ENCODE measurements at places on chromosomes 16 and 17.
A peak's percentile ranks its signal among the peaks of the same experiment; 100 is the strongest.

DNA sequence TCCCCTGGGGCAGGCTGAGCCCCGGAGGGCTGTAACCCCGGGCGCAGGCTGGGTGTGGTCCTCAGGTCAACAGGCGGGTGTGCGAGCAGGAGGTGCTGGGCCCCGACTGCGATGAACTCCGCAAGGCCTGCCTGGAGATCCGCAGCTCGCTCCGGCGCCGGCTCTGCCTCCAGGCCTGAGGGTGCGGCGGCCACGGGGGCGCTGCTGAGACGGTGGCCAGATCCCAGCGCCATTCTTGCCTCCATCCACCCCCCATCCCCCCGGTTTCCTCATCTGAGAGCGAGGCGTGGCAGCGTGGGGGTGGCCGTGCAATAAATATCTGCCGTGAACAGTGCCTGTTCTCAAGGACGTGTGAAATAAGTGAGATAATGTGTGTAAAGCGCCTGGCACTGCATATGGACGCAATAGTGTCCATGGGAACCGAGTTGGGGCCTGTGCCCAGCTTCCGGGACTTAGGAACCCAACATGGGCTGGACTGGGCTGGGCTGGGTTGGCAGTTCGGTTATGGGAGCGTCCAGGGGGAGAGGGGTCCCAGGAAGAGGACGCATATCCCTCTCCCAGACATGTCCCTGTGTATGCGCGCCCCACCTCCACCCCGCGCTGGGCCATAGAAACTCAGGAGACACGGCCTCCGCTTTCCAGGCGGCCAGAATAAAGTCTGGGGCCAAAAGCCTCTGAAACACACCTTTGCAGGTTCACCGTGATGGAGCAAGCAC lies 15.0 kb downstream of the ZNF213 start:
- peak; percentile 83 for DNase-seq

DNA sequence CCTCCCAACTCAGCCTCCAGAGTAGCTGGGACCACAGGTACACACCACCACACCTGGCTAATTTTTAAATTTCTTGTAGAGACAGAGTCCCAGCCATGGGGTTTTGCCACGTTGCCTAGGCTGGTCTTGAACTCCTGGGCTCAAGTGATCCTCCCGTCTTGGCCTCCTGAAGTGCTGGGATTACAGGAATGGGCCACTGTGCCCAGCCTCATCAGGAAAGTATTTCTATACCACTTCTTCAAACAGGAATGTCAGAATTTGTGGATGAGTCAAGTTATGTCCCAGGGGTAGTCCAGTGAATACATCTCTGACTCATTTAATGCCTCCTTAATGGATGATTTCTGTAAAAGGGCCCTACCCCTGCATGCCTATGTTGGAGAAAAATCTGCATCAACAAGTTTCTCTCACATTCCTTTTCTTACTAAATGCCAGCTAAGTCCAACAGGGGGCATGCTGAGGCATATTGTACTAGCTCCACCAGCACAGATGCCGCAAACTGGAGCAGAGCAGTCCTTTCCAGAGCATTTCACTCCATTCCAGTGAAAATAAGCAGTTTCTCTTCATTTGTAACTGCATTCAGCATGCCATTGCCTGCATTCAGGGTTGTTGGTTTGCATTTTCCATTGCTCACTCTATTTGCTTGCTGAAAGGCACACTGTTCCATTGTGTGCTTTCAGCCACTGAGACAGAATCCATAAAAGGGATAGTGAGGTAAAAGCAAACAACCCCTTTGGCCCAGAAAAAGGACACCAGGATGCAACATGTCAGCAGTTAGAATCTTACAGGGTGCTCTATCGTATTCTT lies 5.3 kb upstream of the CAVIN1 start:
- peak; percentile 70 for DNase-seq

DNA sequence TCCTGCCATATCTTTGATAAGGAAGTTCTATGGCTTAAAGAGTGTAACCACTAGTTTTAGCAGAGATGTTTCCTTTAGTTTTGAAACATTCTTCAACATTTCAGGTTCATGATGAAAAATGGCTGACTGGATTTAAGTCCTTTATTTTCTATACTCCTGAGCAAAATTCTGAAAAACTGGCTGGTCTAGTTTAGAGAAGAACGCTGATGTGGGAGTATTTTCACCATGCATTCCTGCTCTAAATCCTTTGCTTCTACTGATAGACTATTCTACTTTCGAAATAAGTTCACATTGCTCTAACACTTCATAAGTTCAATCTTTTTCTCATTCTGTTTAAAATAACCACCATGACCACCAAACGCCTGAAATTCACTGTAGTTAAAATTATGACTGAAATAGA lies 281.9 kb downstream of the FTO start:
- DNase-seq, result no peak

GRCh38 chr17:39139161-39139511 lies 12.3 kb downstream of the PLXDC1 start:
- no peak for DNase-seq

- DNase-seq, result no peak
These were observed 24.8 kb downstream of the RAD51D start for GRCh38 chr17:35094902-35095301.

- peak; percentile 77 for DNase-seq
These were observed 108.5 kb upstream of the XYLT1 start for GRCh38 chr16:17578981-17579874.

- DNase-seq, result no peak
These were observed 21.6 kb upstream of the KRT20 start for GRCh38 chr17:40906613-40907012.

- peak; percentile 31 for DNase-seq
These were observed 263.8 kb downstream of the HS3ST3A1 start for GRCh38 chr17:13337864-13338371.

- no peak for DNase-seq
These were observed 14.6 kb downstream of the HSD11B2 start for GRCh38 chr16:67445441-67445912.

DNA sequence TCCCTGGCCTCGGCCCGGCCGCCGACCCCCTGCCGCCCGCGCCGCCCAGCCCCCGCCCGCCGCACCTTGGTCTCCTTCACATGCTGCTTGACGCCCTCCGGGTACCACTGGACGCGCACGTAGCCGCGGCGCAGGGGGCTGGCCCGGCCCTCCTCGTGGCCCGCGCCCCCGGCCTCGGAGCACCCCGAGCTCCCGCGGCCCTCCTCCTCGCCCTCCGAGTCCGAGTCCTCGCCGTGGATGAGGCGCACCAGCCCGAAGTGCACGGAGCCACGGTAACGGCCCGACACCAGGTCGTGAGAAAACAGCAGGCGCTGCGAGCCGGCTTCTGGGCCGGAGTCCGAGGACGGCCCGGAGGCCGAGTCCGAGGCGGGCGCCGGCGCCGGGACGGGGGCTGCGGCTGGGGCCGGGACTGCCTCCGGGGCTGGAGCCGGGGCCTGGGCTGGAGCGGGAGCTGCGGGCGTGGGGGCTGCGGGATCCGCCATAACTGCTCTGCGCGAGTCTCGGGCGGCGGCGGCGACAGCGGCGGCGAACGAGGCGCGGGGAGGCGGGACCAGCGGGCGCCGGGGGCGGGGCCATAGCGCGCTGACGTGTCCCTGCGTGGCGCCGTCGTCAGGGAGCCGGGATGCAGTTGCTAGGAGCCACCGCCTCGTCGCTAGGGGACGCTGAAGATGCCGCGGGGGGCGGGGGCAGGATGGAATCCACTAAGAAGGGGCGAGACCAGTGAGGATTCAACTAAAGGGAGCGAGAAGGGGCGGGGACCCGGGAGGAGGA lies at the start of gene UBE2O:
Gene UBE2O (minus strand): TSS at position 493 of the 771 bp plus-strand sequence. CDS start 11 bp downstream, at position 482.
- DNase-seq, result peak; percentile 88

DNA sequence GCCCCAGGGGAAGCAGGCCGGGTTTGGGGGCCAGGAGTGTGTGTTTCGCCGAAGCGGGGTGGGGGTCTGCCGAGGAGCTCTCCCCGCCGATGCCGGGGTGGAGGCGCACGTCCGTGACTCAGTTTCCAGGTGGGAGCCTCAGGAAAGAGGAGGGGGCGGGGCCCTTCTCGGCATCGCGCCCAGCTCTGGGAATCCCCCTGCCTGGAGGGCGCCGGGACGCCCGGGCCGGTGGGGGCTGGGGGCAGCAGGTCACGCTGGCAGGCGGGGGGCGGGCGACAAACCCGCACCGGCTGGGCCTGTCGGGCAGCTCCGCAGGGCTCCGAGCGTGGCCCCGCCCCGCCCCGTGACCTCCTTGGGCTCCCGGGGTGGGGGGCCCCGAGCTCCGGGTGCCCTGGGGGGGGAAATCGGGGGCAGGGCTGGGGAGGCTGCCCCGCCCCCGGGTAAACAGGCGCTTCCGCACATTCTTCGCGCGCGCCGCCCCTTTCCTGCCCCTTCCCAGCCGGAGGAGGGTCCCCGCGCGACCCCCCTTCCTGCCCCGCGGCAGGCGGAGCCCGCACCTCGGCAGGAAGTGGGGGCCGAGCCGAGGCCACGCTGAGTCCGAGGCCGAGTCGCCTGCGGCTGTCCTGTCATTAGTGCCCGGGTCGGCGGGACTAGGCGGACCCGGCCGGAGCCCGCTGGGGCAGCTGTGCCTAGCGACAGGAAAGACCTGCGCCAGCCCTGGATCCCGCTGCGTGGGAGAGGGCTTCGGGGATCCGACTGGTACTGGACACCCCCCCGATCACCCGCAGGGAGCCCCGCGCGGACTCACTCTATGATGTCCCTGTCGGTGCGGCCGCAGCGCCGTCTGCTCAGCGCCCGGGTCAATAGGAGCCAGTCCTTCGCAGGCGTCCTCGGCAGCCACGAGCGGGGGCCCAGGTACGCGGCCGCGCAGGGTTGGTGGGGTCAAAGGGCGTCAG lies 9.3 kb downstream of the RIPOR1 start:
- DNase-seq, result peak; percentile 57

DNA sequence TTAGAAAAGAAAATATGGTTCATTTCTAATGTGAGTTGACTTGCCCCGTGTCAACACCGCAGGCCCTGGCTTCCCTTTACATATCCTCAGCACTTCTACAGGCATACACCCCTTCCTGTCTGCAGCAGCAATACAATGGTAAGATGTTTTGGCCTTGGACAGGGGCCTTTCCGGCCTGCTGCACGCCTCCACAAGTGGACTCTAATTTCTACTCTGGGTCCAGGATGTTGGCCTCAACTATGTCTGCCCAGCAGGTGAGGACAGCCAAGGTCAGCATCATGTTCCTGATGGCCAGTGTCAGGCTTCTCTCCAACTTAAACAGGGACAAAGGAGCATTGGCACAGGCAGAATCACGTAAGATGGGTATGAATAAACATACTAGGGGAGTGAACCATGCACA lies 11.0 kb downstream of the C17orf67 start:
- no peak for DNase-seq

- peak; percentile 43 for DNase-seq
These were observed 46.3 kb downstream of the METRNL start for GRCh38 chr17:83125515-83126274.

GRCh38 chr17:41492351-41492750 lies 2.6 kb upstream of the KRT36 start:
- no peak for DNase-seq

- no peak for DNase-seq
These were observed 150.8 kb downstream of the CYB561 start for GRCh38 chr17:63295288-63295687.

Measured in colonic mucosa (tissue), 4 donors.